Activated CD4-positive, alpha-beta T cell treated with anti-CD3 and anti-CD28 coated beads, Interleukin-2, Interleukin-4, amounts not matched to agents 100 ng/mL and 50 ng/mL, durations not matched to agents 16 hours and 8 hours (primary cell): ENCODE measurements at places on chromosomes 3 and 15.

DNA sequence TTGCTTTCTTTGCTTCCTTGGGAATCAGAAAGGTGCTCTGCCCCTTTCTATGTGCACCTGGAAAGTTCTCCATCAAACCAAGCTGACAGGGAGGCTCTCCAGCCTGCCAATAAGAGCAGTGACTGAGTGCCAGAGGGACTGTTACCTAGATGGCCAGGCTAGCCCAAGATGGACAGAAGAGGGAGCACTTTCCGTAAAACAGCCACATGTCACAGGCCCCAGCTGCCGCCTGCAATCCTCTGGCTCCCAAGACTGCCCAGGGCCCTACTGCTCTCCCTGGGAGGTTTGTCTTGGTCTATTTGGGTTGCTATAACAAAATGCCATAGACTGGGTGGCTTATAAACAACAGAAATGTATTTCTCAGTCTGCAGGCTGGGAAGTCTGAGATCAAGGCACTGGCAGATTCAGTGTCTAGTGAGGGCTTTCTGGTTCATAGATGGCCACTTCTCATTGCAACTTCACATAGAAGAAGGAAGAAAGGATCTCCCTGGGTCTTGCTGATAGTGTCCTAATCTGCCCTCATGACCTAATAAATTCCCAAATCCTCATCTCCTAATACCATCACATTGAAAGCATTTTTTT lies 72.3 kb downstream of the TAMM41 start:
- no peak for DNase-seq

GRCh38 chr3:140530131-140530530 lies 147.7 kb upstream of the TRIM42 start:
- no peak for DNase-seq

- DNase-seq = no peak
Measured at GRCh38 chr3:17179381-17180205, 294.8 kb downstream of the PLCL2 start.

DNA sequence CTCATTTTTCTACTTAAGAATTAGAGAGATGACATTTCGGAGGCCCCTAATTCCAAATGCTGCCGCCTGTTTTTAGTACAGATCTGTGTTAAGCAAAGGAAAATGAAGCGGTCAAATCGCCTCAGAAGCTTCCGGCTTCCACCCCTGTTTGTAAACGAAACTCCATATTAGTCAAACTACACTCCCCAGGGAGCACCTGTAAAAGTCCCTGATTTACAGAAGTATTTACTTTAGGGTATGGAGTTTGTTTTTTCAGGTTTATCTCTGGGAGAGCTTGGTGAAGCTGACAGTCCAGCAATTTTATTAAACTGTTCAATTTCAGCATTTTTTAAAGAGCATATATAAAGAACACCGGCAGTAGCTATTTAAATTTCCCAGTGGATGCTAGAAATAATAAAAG lies 319.8 kb downstream of the FHIT start:
- DNase-seq = no peak

- DNase-seq = no peak
Measured at GRCh38 chr15:64133623-64134344, 17.7 kb upstream of the SNX22 start.

DNA sequence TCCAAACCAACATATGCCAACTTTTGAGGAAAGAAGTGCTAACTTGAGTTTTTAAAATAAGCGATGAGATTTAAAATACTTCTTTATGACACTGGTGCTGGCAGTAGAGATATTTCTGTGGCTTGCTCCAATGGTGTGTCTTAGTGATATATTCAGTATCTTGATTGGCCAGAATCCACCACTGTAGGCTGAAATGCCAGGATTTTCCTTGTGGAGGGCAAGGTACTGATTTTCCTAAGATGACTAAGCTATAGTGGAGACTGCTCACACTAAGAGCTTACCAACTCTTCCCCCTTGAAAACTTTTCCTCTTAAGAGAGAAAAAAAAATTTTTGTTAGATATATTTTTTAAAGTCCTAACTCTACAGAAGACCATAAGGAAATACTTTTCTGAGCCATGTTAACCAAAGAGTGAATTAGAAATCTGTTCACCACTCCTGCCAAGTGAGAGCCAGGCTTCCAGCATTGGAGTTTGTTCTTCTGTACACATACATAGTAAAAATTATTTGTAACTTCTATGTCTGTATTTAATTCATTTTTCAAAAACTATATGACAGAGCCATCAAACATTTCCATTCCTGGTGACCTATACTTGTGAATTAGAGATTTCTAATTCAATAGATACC lies 109.1 kb downstream of the PPP2R3A start:
- no peak for DNase-seq

DNA sequence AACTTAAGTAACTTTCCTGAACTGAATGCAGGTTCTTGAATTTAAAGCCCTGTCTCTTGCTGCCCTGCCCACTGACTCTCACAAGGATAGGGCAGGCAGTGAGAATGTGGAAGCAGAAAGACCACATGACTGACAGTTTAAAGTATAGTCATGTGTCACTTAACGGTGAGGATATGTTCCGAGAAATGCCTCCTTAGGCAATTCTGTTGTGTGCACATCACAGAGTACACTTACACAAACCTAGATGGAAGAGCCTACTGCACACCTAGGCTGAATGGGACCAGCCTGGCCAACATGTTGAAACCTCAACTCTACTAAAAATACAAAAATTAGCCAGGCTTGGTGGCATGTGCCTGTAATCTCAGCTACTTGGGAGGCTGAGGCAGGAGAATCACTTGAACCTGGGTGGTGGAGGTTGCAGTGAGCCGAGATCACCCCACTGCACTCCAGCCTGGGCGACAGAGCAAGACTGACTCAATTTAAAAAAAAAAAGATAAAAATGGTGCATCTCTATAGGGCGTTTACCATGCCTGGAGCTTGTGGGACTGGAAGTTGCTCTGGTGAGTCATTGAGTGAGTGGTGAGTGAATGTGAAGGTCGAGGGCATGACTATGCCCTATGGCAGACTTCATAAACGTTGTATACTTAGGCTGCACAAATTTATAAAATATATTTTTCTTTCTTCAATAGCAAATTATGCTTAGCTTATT lies 18.9 kb upstream of the COPG1 start:
- DNase-seq = peak; percentile 85

- no peak for DNase-seq
Measured at GRCh38 chr15:99126131-99126588, 21.3 kb downstream of the SYNM start.

GRCh38 chr3:162487138-162487537 lies 990.5 kb downstream of the OTOL1 start:
- no peak for DNase-seq
